ENCODE measurements at places on chromosomes 1 and 21. TPM values are rescaled to one million over a fixed set of nuclear protein-coding genes. Genes with fewer than 3 reads are reported as not detected.

The FAM72C gene
- total RNA-seq: 10.8 TPM

The SERBP1 gene
- 108 TPM for total RNA-seq

DNA sequence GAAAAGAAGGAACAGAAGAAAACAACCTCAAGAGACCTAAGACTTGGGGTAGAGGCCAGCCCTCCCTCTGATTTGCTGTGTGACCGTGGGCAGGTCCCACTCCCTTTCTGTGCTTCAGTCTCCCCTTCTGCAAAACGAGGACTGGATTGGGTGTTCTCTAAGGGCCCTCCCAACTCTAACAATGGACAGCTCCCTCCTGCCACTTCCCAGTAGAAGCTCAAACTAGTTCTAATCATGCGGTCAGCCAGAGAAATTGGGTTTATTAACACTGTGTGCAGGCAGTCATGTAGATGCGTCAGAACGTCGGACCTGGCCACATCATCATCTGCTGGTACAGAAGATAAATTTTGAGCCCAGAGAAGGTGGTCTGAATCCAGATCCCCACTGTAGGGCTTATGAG, 1.6 kb upstream of the PADI4 start:
- H3K36me3 ChIP-seq: no peaks in the 10 kb centered on the region
- H3K27ac ChIP-seq: no peak overlapping the region
- no peaks in the 10 kb centered on the region for H3K4me1 ChIP-seq
- H3K27me3 ChIP-seq: no peaks in the 10 kb centered on the region

- no peak overlapping the region for H3K4me3 ChIP-seq
- no peak for DNase-seq
- no peaks in the 10 kb centered on the region for H3K27me3 ChIP-seq
- no peak overlapping the region for H3K27ac ChIP-seq
- H3K36me3 ChIP-seq: no peaks in the 10 kb centered on the region
These were observed 275.4 kb upstream of the USP24 start for GRCh38 chr1:55490547-55490946.

GRCh38 chr1:116972674-116973030, 28.9 kb upstream of the CD101 start:
- no peaks in the 10 kb centered on the region for H3K4me1 ChIP-seq
- no peak for DNase-seq
- no peaks in the 10 kb centered on the region for H3K27me3 ChIP-seq
- H3K4me3 ChIP-seq: no peak overlapping the region

DNA sequence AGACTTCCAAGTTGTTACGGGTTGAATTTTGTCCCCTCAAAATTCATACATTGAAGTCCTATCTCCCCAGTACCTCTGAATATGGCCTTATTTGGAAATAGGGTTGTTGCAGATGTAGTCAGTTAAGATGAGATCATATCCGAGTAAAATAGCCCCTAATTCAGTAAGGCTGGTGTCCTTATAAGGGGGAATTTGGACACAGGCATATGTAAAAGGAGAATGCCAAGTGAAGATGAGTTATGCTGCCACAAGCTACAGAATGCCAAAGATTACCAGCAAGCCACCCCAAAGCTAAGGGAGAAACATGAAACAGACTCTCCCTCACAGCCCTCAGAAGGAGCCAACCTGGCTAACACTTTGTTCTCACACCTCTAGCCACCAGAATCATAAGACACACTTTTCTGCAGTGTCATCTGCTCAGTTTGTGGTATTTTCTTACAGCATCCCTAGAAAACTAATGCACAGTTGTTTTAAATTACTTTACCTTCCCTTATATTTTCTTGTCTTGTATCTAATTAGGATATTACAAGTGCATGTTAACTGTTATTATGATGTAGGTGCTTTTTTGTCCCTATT, 43.3 kb upstream of the PRDX6 start:
- no peak overlapping the region for H3K4me3 ChIP-seq
- no peaks in the 10 kb centered on the region for H3K36me3 ChIP-seq
- H3K27me3 ChIP-seq: no peaks in the 10 kb centered on the region
